Cortex of kidney (tissue), 1 donor: ENCODE measurements at places on chromosomes 13 and 19.

DNA sequence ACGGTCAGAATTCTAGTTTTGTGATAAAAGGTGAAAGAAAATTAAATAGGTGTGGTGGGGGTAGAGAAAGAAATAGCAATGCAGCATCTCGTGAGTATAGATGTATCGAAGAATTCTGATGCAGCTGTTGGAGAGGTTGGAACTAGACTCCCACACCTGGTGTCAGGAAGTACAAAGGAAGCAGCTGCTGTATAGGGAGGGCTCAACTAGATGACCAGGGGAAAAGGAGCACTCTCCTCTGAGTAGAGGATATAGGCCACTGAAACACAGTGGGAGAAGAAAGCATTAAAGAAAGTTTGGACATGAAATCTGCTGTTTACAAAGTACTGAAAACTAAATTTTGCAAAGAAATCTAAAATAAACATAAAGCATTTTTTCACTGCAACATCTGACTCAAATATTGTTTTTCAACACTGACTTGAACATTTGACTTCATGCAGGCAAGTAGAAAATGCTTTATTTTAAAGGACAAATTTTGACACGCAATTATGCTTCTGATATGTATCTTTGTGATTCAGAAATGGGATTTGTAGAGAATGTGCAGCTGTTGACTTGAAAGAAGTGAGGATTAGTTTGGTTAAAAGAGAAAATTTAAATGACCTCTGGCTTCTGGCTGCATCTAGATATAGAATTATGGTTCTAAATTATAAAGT, 82.2 kb downstream of the MIPEP start:
- no peak for DNase-seq

GRCh38 chr13:82294226-82294625, 1588.0 kb downstream of the SLITRK1 start:
- no peak for DNase-seq

- DNase-seq, result no peak
These were observed 24.9 kb downstream of the PCID2 start for GRCh38 chr13:113183450-113184129.

DNA sequence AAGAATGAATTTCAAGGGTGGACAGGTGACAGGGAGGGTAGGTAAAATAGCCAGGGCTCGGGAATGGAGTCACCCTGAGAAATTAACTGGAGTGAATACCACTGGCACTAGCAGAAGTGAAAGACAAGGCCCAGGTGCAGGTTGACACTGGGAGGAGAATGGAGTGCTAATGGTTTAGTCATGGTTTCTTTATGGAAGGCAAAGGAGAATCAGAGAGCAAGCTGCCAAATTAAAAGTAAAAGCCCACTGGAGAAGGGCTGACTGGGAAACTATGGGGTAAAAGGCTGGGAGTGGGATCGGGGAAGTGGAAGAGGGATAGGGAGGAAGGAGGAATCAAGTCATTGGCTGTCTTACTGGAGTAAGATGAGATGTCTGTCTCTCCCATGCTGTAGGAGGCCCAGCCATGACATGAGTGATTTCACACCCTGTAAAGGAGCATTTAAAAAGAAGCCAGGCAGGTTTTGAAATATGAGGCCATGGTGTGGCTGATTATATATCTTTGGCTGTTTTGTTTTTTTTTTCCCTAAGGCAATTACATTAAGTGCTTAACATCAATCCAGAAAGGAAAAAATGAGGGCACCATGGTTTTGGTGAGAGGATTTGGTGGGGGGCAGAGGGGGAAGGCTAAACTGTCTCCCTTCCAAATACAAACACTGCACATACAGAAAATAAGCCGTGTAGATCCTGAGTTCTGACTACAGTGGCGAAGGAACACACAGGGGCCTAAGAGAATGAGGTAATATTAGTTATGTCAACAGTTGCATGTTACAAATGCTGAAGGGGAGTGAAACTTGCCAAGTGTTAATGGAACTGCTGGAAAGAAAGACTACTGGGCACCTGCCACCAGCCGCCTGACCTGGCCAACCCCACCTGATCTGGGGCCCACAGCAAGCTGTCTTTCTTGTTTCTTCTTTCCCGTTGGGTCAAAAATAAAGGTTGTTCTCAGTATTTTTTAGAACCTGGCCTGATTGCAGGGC, 183.5 kb upstream of the TSC22D1 start:
- no peak for DNase-seq

DNA sequence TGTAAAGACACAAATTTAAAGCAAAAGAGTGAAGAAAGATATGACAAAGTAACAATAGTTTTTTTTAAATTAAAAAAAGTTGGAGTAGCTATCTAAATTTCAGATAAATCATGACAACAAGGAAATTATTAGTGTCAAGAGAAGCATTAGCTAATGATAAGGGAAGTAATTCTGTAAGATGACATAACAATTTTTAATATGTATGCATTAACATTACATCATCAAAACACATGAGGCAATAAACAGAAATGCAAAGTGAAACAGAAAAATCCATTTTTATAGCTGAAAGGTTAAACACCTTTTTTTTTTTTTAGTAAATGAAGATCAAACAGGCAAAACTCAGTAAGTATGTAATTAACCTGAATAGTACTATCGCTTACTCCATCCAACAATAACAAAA, 804.9 kb upstream of the PRR20A start:
- no peak for DNase-seq

DNA sequence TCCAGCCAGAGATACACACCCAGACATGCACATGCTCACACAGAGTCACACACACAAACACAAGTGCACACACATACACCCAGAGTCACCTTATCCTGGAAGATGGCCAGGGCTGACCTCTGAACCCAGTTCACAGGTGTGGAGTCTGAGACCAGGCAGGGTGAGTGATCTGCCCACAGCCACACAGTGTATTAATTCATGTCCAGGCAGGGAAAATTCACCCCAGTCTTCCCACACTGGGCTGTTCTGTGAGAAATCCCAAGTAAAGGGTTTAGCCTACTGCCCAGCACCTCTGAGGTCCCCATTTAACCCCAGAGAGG, 2.0 kb downstream of the POU2F2 start:
- no peak for DNase-seq

GRCh38 chr13:46278474-46278873, 66.7 kb downstream of the LRRC63 start:
- DNase-seq, result no peak

DNA sequence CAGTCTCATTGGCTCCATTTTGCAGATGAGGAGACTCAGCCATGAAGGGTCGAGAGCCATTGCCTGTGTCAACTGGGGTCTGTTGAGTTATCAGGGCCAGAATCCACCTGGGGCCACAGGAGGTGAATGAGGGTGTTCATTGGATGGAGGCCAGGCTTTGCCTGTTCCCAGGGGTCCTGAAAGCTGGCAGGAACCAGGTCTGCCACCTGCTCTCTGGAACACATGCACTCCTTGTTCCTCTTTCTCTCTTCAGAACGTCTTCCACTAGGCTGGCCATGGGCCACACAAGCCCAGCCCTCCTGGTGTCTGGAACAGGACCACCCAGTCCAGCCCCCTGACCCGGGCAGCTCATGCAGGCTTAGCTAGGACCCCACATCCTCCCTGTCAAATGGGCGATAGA, 21.1 kb downstream of the PPP1R37 start:
- DNase-seq, result no peak

- no peak for DNase-seq
These were observed 68.4 kb upstream of the TM9SF2 start for GRCh38 chr13:99432609-99433542.

DNA sequence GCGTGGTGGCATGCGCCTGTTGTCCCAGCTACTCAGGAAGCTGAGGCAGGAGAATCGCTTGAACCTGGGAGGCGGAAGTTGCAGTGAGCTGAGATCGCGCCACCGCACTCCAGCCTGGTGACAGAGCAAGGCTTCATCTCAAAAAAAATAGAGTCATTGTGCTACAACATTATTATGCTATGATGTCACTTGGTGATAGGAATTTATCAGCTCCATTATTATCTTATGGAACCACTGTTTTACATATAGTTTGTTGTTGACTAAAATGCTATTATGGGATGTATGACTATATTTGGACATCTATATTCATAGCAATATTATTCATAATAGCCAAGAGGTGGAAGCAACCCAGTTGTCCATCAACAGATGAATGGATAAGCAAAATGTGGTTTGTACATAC, 26.4 kb upstream of the SLC7A1 start:
- no peak for DNase-seq

DNA sequence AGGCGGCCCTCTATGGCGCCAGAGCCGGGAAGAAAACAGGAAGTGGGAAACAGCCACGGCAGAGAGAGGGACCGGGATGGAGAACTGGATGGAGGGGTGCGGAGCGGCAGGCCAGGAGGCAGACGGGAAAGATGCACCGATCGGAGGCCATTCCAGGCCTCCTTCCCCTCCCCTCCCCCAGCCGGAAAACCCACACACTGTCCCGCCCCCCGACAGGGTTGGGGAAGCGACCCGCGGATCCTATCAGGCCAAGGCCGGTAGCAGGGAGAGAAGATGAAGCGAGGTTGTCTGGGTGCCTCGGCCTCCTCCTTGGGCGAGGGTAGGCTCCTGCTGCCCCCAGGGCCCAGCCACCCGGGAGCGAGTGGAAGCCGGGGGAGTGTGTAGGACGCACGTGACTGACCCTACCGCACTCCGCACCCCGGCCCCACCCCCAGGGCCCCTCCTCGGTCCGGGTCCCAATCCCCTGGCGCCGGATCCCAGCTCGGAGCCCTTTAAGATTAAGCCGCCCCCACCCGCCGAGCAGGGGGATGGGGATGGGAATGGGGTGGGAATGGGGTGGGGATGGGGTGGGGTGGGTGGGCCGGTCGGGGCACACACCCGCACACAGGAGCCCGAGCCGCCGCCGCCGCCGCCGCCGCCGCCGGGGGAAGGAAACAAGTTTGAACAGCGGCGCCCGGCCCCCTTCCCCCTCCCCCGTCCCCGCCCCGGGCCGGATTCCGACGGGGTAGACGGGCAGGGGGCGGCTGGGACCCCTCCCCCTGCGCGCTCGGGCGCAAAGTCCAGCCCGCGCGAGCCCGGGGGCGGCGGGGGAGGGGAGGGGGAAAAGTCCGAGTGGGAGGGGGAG, 1.5 kb downstream of the ERF start:
- no peak for DNase-seq

DNA sequence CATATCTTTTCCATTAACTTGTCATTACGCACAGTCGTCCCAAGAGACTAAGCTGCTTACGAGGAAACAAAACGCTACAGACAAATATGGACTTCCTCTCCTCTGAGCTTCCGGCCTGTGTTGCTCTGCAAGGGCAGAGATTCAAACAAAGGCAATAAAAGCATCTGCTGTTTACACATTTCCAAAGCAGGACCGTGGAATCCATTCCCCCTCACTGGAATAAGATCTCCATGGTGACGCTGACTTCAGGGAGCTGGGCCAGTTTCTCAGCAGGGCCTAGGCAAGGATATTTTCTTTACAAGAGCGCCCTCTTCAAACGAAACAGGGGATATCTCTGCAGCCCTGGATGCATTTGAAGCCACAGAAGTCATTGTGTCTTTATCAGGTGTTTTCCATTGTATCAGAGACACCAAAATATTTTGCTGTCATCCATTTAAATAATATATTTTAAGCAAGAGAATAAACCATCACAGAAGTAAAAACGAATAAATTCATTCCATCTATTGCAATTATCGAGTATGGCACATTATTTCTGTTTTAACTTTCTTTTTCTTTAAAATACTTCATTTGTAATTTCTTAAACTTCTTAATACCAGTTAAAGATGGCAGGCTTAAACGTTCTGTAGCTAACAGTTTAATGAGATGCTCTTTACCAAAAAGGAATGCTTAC, 177.5 kb downstream of the DCLK1 start:
- DNase-seq, result no peak

DNA sequence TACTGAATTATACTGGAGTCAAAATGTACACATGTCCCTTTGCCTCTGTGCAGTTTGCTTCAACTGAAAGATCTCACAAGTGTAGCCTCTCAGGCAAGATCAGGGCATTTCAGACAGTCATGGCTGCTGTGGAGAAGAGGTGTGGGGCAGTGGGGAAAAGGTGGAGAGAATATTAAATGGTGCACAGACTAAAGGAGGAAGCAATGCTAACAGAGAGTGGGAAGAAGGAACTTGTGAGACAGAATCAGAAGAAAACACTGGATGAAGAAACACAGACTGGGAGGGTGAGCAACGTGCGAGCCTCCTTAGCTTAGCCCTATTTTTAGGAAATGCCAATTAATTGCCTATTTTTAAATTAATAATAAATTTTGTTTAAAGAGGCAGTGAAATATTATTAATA, 49.6 kb upstream of the RAP2A start:
- DNase-seq, result no peak

GRCh38 chr13:79541426-79542049, 60.6 kb downstream of the NDFIP2 start:
- no peak for DNase-seq

DNA sequence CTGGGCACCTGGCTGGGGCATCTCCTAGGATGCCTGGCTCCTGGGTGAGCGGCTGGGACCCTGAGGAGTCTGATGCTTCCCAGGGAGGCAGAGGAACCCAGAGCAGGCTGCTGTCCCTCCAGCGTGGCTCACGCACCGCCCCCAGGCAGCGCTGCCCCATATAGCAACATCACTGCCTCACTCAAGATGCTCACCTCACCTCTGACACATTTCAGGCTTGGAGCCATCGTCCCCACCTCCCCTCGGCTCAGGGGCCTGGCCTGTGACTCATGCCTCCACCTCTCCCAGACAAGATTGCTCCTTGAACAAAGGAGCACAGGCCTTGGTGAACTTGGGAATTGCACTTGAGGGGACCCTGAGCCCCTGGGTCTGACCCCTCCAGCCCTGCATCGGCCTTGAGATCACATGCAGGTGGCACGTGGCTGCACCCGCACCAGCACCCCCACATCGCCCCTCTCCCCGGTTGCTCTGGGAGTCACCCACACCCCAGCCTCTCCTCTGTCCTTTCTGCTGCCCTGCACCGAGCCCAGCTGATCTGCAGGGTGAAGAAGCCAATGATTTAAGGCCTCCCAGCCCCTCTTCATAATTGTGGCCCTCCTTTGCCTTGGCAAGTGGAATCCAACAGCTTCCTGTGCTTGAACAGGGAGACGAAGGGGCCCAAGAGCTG, 11.2 kb downstream of the CEBPA start:
- no peak for DNase-seq

- DNase-seq, result no peak
These were observed 346.5 kb downstream of the FOXO1 start for GRCh38 chr13:40319699-40320579.

DNA sequence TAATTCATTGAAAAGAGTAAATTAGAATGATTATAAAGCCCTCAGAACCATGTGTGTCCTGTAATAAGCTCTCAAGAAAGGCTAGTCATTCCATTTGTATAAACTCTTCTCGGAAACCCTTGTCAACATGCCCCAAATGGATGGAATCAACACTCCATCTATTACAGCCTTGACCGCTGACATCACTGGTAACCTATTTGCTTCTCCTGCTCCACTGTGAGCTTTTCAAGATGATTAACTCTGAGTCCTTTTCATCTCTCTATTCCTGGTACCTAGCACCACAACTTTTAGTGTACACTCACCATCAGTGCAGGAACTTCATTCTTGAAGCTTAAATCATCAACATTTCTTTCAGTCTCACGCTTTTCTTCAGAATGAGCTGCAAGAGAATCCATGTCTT, 612.0 kb downstream of the DCT start:
- DNase-seq, result no peak
